ENCODE measurements at places on chromosomes 5 and 9.

GRCh38 chr9:133783331-133783731 is 45.2 kb upstream of the SARDH start:
- DNase-seq, result no peak

DNA sequence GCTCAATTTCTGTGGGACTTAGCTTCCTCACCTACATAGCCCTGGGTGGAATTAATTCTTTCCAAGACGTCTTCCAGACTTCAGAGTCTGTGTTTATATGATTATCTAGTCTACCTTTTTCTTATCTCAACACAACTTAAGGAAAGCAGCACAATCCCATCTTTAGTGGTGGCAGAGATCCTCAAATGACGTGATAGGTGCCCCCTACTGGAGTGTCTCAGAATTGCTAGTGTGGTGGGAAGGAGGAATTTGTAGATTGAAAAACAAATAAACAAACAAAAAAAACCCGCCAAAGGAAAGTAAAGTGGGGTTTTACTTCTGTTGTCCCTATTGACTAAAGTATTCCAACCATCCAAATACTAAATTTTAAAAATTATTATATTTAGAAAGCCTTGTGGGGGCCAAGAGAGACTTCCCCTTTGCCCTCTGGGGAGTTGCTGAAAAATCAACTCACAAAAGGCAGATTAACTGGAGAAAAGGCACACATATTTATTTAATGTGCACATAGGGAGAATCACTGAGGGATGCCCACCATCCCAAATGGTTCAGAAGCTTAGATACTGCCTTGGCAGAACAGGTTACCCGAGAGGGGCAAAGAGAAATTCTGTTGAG is 283.3 kb downstream of the TMEM167A start:
- DNase-seq, result no peak

GRCh38 chr9:110241858-110242321 is 14.4 kb downstream of the TXN start:
- DNase-seq, result no peak

GRCh38 chr9:4555236-4555635 is 65.0 kb downstream of the SLC1A1 start:
- no peak for DNase-seq

DNA sequence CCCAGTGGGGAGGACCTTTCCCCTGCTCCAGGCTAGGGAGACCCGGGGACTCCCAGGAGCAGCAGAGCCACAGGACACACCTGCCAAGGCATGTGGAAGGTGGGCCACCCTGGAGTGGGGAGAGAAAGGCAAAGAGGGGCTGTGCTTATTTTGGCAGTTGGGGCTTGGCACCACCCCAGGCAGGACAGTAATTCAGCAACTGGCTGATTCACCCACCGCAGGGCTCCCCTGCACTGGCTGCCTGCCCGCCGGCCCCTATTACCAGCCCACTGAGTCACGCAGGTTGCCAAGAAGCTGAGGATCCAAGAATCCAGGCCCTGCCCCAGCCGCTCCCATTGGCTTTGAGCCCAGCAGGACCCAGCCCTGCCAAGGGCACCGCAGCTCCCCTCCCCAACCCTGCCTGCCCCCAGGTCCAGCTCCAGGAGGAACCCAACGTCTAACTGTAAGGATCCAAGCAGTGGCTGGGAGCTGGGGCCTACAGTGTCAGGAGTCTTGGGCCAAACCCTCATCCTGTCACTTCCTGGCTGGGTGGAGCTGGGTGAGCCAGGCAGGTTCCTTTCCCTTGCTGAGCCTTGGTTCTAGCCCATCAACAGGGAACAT is 14.2 kb upstream of the RALGDS start:
- DNase-seq, result no peak

DNA sequence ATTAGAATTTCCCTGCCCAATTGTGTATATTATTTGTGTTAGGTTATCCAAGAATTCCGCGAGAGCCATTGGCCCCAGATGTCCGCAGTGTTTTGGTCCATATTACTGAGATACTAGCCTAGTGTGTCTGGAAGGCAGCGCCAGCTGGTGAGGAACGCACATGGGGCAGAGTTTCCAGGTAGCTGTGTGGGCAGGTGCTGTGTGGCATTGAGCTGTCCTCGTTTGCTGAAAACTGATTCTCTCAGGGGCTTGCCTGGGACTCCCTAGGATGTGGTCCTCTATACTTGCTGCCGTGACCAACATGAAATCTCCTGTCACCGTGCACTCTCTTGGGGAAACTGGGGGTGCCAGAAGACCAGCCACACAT is 288.7 kb downstream of the FANCC start:
- no peak for DNase-seq

DNA sequence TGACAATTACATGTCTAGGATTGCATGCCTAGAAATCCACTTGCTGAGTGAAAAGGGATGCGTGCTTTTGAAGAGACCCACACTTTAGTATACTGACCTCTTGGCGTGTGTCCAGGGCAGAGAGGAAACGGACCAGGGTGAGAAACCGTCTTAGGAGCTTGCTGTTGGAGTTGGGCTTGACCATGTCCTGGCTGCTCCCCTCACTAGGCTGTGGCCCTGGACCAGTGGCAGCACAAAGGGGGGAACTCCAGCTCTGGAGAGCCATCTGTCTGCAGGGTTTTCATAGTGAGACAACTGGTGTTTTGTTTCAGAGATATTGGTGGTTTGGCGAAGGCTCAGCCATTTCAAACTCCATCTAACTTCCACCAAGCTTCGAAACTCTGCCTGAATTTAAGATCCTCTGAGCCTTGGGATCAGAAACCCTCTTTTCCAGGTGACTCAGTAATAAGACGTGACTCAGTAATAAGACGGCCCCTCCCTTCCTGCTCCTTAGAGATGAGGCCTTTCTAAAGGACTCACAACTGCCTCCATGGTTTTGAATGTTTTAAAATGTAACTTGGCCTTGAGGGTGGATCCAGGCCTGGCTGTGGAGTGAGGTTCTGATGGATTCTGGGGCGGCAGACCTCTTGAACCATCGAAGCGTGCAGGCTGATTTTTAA is 165.8 kb downstream of the MELK start:
- DNase-seq, result no peak

Data from NCI-H1436 (cell line).